ENCODE measurements at places on chromosomes 5 and 9.
A peak's percentile ranks its signal among the peaks of the same experiment; 100 is the strongest.

DNA sequence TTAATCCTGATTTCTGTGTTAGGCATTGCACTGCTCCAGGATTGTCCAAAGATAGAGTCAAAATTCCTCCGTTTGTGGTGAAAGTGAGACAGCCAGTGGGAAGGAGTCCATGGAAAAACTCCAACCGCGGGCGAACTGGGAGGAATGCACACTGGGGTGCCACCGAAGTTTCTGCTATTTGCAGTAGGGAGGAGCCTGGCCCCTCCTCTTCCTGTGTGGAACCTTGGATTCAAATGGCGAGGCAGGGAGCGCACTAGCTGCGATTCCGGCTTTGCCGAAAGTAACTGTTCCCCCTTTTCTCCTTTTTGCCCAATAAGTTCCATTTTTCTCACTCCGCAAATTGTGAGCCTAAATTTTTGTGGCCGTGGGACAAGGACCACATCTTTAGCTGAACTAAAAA, 9.3 kb downstream of the BAAT start:
- no peak for DNase-seq

- DNase-seq, result no peak
Observed at GRCh38 chr9:92097997-92098482, 17.2 kb downstream of the SPTLC1 start.

DNA sequence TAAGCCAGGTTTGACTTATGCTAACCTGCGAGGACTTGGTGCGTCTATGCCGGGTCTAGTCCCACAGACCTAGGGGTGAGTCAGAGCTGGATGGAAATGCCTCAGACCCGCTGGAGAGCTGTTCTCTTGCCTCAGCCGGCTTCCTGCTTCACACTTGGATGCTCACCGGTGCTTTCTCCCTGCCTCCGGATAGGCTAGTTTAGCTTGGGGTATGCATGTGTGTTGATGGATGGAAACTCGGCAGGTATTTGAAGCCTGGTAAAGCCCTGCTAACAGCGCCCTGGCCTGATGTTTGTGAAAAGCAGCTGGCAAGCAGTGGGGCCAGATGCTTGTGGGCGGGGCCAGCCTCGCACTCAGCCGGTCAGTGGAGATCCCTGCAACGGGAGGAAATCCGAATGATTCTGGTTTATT, 29.3 kb downstream of the PRRC2B start:
- DNase-seq, result peak; percentile 87

- no peak for DNase-seq
Observed at GRCh38 chr5:54177058-54177457, 133.3 kb downstream of the ARL15 start.

- DNase-seq, result peak; percentile 63
Observed at GRCh38 chr5:6704361-6704851, 8.8 kb upstream of the TENT4A start.

DNA sequence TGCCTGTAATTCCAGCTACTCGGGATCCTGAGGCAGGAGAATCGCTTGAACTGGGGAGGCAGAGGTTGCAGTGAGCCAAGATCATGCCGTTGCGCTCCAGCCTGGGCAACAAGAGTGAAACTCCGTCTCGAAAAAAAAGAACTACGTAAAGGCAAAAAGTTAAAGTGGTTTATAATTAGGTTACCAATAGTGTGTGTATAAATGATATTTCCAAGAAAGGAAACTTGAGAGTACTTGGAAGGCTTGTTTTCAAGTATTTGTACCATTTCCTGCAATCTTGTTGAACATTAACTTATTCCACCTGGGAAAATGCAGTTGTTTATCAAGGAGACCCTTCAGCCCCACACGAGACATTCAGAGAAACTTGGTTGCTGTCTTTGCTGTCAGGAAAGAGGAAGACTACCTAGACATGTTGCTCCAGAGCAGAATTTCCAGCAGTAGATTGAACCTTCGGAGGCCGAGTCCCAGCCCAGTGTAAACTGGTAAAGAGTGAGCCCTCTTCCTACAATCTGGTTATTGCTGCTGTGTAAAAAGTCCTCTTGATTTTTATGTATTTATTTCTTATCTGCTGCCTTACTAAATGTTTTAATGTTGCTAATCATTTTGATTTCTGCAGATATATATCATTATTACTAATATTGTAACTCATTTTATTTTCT, 30.1 kb downstream of the STXBP1 start:
- DNase-seq, result no peak

GRCh38 chr5:54257366-54258118, 52.8 kb downstream of the ARL15 start:
- DNase-seq, result no peak

GRCh38 chr5:174624733-174625522, 99.5 kb upstream of the MSX2 start:
- no peak for DNase-seq

GRCh38 chr9:127197186-127197860, 67.3 kb upstream of the GARNL3 start:
- DNase-seq, result no peak

- DNase-seq, result no peak
Observed at GRCh38 chr9:79026316-79026715, 545.4 kb upstream of the TLE4 start.

GRCh38 chr5:176837707-176838115, 27.4 kb downstream of the UNC5A start:
- peak; percentile 36 for DNase-seq

GRCh38 chr9:28206280-28206679, 633.0 kb upstream of the C9orf72 start:
- DNase-seq, result no peak

DNA sequence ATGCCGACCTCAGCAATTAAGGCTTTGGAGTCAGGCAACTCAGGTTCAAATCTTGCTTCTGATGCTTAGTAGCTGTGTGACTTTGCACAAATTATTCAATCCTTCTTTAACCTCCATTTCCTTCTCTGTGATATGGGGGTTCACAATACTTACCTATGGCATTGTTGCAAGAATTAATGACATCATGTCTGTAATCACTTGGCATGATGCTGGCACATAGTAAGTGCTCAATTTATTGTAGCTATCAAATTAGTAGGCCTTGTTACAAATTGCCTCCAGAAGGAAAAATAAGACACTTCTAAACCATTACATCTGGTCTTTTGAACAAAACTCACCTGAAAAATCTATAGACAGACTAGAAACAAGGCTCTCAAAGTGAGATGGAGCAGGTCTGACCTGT, 29.9 kb upstream of the NDFIP1 start:
- DNase-seq, result no peak

DNA sequence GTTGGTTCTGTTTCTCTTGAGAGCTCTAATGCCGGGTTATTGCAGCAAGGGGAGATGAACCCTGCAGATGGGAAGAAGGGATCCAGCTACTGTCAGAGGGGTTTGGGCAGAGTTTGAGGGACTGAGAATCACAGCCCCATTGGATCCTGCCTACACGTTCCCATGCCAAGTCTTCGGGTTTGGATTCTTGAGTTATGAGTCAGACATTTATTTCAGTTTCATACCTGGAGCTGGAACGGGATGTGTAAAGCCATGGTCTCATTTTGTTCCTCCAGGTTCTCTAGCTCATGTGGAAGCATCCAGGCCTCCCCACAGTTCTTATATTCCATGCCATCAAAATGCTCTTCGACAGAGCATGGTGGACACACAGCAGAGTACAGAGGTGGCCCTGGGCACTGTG, 275.4 kb upstream of the IRX4 start:
- no peak for DNase-seq

- DNase-seq, result no peak
Observed at GRCh38 chr9:76803083-76803482, 38.8 kb downstream of the PCA3 start.

DNA sequence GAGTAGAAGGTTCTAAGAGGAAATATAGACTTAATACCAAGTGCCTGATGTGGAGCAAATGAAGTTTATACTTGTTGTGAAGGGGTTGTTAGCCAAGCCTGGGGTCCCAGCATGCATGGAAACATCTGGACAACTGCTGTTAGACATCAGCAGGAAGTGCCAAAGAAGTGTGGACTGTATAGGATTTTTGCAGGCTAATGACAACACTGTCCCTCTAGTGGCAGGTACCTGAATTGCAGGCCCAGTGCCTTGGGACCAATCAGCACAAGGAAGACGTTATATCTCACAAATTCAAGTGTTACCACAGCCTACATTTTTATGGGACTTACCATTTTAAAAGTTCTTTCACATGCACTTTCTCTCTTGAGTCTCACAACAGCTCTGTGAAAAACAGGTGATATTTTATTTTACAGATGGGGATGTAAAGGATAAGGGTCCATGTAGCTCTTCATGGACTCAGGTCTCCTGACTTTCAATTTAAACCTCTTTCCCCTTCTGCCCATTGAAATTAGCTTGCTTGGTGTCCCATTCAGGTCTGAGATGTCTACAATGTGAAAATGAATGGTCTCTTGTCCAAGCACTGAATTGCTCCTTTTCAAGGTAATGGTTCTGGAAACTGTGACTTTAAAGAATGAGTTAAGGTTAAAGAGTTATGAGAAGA, 89.0 kb upstream of the MAP1B start:
- peak; percentile 28 for DNase-seq

GRCh38 chr9:123217128-123217654, 51.2 kb downstream of the STRBP start:
- no peak for DNase-seq

GRCh38 chr5:5978501-5979376, 399.6 kb downstream of the MED10 start:
- DNase-seq, result no peak

- no peak for DNase-seq
Observed at GRCh38 chr5:4199049-4199841, 603.6 kb downstream of the IRX1 start.

DNA sequence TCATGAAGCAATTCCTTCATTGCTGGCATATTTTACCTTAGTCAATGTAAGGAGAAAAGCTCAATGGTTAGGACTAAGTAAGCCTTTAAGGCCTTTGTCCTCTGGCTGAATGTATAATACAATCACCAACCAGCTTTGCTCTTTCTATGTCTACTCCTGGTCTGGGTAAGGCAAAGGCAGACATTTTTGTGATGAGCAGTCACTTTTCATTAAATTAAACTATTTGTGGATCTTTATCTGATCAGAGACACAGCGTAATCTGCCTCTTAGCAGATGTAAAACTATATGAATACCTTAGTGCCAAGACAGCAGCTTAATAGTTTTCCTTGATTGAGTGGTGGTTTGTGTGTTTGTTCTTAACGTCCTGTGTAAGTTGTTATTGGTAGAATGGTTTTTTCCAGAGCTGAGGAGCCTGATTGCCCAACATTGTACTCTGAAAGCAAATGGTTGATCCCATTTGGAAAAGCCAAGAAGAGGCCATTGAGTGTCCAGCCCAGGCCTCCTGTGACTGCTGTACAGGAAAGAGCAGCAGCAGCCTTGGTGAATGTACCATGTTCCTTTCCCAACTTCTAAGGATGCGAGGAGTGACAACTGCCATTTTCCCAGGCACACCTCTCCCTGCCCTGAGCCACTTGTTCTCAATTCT, 16.5 kb upstream of the CXXC5 start:
- DNase-seq, result no peak

DNA sequence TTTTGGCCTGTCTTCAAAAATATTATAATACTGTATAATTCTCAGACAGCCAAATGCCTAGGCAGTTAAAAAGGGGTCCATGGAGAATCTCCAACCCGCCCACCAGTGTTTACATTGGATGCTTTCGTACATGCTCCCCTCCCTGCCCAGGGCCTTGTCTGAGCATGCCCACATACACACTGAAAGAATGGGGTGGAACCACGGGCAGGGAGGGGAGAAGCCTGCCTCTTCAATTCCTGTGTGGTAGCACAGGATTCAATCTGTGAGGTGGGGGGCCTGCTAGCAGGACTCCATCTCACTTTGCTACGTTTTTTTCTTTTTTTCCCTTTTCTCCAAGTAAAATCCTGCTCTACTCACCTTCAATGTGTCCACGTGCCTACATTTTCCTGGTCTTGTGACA, 314.7 kb upstream of the GRAMD2B start:
- no peak for DNase-seq

DNA sequence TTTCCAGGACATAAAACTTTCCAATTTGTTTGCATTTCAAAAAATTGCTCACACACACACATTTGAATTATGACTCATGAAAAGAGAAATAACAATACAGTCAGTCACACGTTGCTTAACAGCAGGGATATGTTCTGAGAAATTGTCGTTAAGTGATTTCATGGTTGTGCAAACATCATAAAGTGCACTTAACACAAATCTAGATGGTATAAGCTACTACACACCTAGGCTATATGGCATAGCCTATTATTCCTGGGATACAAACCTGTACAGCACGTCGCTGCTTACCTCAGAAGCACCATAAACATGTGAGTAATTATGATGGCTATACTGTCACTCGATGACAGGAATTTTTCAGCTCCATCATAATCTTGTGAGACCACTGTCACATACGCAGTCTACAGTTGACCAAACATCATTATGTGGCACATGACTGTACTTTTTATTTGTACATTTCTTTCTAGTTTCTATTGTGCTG, 378.2 kb downstream of the ACTL7B start:
- DNase-seq, result no peak

DNA sequence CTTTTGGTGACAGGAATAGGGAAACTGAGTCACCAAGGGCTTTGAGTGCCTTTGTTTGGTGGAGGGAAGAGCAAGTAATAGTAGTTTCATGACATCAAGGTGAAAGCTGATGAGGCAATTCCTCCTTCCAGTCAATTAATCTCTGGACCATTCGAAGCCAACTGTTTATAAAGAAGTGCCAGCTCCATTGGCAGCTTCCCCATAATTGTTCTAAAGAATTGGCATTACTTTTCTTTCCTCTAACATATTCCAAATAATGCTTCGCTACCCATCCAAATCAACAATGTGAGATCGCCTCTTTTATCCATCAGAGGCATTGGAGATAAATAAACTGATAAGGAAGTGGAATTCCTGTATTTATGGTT, 132.4 kb downstream of the NPR3 start:
- DNase-seq, result no peak

DNA sequence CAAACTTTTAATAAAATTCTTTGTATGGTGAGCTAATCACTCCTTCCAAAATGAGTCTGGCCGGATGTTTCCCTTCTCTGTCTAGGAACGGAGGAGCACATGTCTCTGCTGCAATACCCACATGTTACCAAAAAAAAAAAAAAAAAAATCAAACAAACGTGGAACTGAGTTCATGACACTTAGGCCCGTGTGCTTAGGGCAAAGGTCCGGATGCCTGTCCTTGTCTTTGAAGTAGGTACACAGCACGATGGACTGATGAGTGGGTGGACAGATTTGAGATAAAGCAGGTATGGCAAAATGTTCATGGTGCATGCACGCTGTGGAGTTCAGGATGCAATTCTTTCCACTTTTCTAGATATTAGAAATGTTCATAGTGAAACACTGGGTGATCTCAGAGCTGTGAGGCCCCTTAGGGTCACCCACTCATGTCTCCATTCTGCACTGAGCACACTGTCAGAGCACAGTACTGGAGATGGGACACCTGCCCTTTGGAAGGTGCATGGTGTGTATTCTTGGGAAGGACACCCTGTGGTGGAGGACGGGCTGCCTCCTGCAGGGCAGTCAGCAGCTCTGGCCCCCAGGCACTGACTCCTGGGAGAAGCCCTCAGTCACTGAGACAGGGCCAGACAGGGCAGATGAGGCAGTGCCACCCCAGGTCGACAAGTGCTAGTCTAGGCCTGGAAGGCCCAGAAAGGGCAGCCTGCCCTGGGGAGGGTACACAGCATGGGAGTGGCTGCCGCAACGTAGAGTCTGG, 43.6 kb downstream of the GADD45G start:
- DNase-seq, result no peak

GRCh38 chr5:119332208-119332607, 23.6 kb upstream of the TNFAIP8 start:
- DNase-seq, result no peak

Data from non-pigmented ciliary epithelial cell (primary cell).